ENCODE measurements at places on chromosomes 3 and 15.

DNA sequence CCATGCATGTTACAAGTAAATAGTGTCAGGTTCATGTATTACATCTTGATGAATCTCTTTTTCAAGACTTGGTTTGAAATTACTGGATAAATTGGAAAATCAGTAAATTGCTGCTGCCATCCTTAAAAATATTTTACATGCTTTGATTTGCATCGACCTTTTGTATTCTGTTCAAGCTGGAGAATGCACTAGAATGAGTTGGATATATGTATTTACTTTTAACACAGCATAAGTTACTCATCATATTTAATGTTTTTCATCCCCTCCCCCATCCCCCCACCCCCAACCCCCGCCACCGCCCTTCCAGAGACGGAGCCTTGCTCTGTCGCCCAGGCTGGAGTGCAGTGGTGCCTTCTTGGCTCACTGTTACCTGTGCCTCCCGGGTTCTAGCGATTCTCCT, 16.8 kb downstream of the UBE2E1 start:
- no peak for DNase-seq

DNA sequence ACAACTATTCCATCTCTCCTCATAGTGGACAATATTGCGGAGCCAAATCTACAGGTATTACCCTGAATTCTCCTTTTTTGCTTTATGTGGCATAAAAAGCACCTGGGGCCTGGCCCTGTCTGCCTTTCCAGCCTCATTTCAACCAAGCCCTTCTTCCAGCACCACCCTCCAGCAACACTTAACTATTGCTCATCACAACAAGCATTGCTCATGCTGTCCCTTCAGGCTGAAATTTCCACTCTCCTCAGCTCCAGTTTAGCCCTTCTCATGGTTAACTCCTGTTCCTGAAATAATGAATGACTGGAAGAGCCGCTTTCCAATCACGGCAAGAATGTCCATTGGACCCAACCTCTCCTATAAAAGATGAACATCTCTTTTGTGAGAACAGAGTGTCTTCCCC, 107.4 kb downstream of the P2RY1 start:
- no peak for DNase-seq

GRCh38 chr15:71743861-71744382, 66.4 kb upstream of the NR2E3 start:
- peak; percentile 73 for DNase-seq

- no peak for DNase-seq
These were observed 53.7 kb upstream of the FAM174B start for GRCh38 chr15:92709110-92709790.

DNA sequence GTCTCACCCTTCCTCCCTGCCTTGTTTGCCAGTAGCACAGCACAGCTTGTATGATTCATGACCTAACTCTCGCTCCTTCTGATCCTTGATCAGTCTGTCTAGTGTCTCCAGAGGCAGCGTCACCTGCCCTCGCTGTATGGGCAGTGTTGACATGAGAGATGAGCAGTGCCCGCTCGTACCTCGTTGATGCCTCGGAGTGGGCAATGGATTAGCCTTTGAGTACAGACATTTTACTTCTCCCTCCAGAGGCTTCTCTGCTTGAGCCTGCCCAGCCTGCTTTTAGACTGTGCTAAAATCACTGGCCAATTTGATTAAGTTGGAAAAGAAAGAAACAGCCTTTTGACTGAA, 569.0 kb downstream of the NTRK3 start:
- DNase-seq, result no peak

GRCh38 chr3:24405057-24405456, 89.6 kb downstream of the THRB start:
- DNase-seq, result no peak

DNA sequence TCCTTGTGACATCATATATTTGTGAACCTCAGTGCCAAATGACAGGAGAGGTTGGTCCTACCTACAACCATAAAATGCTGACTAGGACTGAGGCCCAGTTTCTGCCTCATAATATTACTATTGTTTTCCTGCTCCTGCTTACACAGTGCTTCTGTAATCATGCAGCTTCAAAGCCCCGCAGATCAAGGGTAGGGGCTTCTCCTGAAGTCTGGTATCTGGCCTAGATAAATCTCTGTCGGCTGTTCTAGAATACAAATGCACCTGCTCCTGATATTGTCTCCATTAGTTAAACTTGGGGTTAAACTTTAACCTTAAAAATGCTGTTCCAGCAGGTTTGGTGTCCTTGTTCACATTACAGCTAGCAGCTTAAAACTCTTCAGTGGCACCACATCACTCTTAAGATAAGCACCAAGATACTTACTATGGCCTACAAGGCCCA, 552.4 kb downstream of the TUSC7 start:
- no peak for DNase-seq

DNA sequence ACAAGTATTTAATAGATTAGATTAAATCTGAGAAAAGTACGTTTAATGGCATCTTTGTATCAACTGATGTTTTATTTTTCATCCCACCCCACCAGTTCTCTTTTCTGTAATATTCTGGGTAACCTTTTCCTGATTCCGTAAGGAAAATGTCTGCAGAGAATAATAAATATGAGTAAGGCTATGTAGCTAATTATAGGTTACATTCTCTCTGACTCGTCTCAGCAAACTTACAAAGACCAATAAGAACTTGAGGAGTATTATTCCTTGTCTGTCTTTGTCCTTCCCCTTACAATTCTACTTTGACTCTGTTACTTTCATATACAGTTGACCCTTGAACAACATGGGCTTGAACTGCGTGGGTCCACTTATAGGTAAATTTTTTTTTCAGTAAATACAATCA, 12.1 kb downstream of the SNAP23 start:
- DNase-seq, result no peak

DNA sequence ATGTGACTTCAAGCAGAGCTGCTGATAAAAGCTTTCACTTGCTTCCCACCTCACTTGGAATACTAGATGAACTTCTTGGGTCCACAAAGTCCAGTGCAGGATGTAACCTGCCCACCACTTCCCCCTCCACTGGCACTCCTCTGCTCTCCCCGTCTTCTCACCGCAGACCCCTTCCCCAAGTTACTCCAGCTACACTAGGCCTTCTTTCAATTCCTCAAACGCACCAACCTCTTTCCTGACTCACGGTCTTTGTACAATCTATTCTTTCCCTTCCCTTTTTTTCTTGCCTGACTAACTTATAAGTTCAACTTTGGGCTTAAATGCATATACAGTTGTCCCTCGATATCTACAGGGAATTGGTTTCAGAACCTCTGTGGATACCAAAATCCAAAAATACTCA, 5.2 kb upstream of the ATP13A3 start:
- DNase-seq, result no peak

DNA sequence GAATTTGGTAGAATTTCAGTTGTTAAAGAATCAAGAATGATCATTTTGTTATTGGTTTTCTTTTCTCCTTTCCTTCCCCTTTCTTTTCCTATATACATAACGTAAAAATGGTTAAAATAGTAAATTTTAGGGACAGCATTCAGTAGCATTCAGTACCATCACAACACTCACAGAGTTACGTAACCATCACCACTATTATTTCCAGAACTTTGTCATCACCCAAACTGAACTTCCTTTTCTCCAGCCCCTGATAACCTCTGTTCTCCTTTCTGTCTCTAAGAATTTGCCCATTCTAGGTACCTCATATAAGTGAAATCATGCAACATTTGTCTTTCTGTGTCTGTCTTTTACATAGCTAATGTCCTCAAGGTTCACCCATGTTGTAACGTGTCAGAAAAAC, 165.3 kb downstream of the AKAP13 start:
- DNase-seq, result no peak

DNA sequence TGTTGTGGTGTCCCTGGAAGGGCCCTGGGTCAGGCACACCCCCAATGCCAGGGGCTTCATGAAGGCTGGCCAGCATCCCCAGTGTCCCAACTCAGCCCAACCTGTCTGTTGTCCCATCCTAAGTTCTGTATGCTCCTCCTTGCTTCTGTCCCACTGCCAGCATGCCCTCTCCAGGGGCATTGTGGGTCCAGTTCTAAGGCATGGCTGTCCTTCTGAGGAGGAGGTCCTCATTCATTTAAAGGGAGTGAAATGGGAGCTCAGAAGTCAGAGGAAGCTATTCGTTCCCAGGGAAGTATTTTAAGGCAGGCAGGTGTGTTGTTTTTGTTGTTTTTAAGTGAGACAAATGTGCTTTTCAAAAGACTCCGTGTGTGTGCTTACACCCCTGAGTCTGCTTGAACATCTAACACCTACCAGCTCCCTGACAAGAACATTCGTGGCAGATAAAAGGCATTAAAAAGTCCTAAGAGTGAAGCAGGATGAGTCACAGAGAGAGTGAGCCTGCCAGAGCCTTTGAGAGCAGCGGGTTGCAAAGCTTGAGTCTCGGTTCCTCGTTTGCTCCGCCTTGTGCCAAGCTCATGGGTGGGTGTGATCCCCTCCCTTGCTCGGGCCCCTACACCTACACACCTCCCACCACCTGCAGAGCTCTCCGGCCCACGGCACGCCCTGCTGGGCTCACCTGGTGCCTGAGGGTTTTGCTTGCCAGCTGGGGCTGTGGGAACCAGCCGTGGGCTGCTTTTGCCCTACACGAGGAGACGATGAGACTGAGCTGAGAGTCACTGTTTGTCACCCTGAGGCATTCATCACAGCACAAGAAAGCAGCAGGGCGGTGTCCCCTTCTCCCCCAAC, 183.4 kb upstream of the TOPAZ1 start:
- DNase-seq, result peak; percentile 56

GRCh38 chr15:34665498-34666116, 82.2 kb upstream of the GOLGA8B start:
- DNase-seq, result no peak

DNA sequence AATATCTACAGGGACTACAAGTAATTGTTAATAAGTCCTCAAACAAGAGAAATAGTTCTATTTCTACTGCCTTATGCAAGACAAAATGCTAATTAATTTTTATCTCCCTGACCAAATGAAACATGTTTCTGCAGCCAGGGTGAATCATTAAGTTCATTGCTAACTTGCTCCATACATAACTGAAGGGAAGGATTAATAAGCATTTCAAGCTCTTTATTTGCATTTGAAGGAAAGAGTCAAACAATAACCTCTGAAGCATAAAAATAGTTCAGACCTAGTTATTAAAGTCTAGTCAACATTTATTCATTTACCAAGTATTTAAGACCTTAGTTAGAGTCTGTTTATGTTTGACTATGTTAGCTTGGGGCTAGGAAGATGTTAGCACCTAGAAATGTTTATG, 120.0 kb downstream of the ATP1B3 start:
- no peak for DNase-seq

GRCh38 chr3:184058029-184058428, 5.2 kb downstream of the HTR3C start:
- DNase-seq, result no peak

DNA sequence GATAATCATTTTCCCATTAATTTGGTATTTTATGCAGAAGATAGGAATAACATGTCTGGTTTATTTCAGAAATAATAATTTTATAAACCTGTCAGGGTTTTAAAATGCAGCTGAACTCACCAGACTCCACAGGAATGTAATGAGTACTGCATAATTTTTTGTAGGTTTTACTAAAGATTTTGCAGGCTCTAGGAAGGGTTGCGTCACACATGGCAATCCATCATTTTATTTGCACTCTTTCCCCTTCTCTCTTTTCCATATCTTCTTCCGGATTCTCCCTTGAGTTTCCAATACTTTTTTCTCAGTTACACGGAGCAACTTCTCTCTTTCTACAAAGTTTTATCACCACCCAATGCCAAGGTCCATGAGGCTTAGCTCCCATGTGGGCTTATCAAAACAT, 234.7 kb downstream of the NFKBIZ start:
- DNase-seq, result no peak

- DNase-seq, result peak; percentile 19
These were observed 49.9 kb upstream of the FGD5 start for GRCh38 chr3:14768881-14769280.

DNA sequence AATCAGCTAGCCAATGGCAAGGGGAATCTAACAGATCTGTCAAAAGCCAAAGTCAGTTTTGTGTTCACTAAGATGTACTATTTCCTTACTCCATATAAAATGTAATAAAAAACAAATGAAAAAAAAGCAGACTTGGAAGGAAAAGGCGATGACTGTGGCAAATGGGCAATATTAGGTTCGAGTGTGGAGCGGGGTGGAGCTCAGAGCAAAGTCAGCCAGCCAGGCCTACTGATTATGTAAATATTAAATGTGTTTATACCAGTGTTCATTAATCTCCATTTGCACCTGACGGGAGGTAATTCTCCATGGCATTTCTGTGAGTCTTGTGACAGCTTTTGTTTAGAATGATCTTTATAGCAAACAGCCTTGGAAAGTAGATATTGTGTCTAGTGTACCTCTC, 96.2 kb upstream of the KCNMB2 start:
- no peak for DNase-seq

GRCh38 chr3:30933478-30934207, 39.2 kb upstream of the GADL1 start:
- no peak for DNase-seq

DNA sequence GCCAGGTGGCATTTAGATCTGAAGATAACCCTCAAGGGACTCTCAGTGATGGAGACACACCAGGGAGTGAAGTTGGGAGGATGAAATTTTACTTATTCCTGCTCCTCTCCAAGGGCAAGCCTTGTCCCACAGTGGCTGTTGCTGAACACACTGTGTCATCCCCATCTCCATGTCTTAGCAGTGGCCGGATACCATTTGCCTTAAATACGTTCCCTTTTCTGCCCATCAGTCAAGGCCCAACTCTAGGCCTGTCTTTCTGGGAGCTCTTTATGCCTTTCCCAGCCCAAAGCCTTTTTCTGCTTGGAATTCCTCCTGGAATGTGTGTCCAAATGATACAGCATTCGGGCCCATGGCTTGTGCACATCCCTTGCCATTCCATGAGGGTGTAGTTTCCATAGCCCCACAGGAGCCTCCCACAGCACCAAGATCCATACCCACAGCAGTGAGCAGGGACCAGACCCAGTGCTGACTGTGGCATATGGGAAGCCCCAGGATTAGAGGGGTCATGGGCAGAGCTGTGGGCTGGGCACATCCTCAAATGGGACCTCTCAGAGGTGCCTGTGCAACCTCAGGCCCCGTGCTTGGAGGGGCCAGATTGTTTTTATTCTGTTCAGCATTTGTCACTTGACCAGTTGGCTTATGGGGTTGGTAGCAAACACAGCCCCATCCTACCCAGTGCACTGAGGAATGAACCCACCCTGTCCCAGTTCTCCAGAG, 63.7 kb upstream of the PRR23C start:
- DNase-seq, result no peak

- no peak for DNase-seq
These were observed 143.2 kb downstream of the RAP2B start for GRCh38 chr3:153305189-153305588.

GRCh38 chr3:24591191-24591590, 96.5 kb upstream of the THRB start:
- no peak for DNase-seq

GRCh38 chr15:100728371-100729201, 126.2 kb downstream of the ASB7 start:
- DNase-seq, result peak; percentile 28

- no peak for DNase-seq
These were observed 12.5 kb downstream of the ZPLD1 start for GRCh38 chr3:102447272-102447671.

DNA sequence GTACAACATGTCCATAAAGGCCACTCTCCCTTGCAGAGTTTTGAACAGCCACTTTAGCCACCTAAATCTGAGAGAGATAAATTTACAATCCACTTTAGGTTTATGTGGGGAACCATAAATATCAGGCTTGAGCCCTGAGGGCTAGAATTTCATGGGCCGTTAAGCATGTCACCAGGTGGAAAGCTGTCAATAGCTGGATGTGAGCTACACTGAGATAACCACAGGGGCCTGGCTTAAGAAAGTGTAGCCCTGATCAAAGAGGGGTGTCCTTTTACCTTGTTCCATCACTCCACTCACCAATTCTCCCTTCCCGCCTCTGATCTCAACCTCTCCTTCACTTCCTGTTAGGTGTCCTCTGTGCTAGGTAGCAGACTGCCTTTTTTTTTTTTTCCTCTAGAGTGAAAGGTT, 172.8 kb upstream of the ICE2 start:
- DNase-seq, result no peak
